CD4-positive, alpha-beta T cell treated with Interleukin-6 at 100 ng/mL for 8 hours (primary cell): ENCODE measurements at places on chromosomes 16 and 17.

- DNase-seq = no peak
Observed at GRCh38 chr17:15121426-15121825, 143.7 kb downstream of the PMP22 start.

- no peak for DNase-seq
Observed at GRCh38 chr17:1506649-1507267, 9.7 kb downstream of the INPP5K start.

GRCh38 chr16:14110728-14111251 is 39.7 kb downstream of the MRTFB start:
- DNase-seq = no peak

GRCh38 chr17:39671651-39672521 is 3.6 kb downstream of the PNMT start:
- DNase-seq = no peak

DNA sequence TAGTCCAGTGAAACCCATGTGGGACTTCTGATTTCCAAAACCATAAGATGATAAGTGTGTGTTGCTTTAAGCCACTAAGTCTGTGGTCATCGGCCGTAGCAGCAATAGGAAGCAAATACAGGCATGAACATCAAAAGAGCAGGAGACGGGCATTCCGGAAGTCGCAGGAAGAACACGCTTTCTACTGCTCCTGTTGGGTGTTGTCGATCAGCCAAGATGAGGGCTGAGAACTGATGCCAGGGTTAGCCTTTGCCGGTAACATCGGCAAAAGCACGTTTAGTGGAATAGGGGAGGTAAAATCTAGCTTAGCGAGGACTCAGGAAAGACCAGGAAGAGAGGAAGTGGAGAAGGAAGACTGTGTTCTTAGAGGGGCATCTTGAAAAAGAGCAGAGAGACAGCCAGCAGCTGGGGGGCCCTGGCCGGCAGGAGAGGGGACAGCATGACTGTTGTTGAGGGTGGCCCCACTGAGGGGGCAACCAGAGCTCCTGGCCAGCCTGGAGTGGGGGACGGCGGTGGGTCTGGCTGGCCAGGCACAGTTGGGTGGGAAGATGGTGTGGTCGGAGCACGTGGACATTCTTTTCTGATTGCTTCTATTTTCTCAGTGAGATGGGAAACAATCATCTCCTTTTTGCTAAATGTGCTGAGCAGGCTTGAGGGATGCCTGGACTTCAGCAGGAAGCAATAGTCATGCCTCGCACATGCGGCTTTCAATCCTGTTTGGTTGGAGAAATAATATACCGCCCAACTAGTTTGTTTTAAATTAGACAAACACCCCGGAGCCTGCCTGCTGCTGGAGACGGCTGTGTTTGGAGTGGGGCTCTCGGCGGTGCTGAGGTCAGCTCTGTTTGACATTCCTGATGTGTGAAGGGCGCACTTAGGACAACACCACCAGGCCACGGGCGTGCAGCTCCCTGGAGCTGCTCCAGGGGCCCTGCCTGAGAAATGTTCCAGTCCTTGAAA is 109.9 kb downstream of the METRNL start:
- no peak for DNase-seq

GRCh38 chr17:31488264-31488981 is 96.9 kb downstream of the RAB11FIP4 start:
- DNase-seq = no peak

DNA sequence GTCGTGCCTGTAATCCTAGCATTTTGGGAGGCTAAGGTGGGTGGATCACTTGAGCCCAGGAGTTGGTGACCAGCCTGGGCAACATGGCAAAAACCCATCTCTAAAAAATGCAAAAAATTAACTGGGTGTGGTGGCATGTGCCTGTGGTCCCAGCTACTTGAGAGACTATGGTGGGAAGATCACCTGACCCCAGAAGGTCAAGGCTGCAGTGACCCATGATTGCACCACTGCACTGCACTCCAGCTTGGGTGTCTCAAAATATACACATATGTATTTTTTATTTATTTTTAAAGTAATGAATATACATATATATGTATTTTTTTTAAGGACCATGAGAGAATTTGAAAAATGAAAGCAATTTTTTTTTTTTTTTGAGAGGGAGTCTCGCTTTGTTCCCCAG is 5.1 kb upstream of the NUFIP2 start:
- no peak for DNase-seq

DNA sequence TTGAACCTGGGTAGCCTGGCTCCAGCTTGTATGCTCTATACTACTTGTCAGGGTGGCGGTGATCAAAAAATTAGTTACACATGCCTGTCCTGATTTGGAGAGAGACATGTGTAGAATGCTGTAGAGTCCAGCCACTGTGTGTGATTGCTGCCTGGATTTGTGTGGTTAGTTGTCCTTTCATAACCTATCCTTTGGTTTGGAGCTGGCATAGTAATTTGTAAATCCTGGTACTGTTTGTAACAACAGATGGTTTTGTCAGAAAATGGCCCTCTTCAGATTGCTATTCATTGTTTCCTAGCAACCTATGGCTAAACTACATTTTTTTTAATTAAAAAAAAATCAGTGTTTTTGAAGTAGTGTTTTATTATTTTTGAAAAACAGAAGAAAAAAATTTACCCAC is 30.5 kb downstream of the ETV4 start:
- no peak for DNase-seq

DNA sequence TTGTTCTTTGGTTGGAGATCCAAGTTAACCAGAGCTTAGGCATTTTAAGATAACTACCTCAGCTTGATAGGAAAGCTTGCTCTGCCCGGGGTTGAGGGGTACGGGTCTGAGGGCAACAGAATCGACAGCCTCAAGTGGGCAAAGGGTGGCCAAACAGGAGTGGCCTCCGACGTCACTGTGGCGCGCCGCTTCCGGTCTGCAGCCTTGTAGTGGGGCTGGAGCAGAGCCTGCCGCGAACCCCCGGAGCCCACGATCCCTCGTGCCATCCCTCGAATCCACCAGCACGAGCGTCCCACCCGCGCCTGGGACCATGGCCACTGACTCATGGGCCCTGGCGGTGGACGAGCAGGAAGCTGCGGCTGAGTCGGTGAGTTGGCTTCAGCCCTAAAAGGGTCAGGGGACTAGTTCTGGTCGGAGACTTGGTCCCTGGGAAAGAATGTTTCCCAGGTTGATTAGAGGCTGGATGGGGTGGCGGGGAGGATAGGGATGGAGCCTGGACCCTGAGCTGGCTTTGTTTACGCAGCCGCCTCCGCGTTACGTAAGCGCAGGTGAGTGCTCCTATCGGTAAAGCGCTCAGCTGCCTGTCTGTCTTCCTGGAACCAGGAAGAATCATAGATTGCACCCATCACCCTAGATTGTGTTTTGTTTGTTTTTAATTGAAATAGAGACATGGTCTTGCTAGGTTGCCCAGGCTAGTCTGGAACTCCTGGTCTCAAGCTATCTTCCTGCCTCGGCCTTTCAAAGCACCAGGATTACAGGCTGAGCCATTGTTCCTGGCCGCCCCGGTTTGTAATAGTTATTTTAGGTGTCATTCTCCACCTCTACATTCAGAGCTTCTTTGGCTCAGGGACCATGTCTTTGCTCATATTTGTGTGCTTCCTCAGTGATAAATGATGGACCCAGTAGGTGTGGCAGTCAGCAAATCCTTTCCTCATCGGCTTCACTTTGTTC is at the start of gene DDX19B:
DDX19B (plus strand) TSS at position 199 of the 951 bp plus-strand sequence; CDS start at position 311, 112 bp downstream.
- DNase-seq = peak; percentile 54

DNA sequence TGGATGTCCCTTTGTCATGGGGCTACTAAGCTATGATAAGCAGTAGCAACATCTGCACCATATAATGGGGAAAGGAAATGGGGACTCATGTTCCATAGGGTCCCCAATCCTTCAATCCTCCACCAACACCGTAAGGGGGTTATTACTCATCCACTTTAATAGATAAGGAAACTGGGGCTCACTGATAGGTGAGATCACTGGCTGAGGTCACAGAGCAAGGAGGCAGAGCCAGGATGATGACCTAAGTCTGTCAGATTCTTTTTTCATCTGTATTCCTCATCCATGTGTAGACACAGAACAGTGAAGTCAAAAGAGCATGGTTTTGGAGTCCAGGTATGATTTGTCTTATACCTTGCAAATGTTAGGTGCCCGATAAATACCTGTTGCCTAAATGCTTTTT is 10.5 kb upstream of the ADAMTS18 start:
- no peak for DNase-seq

- no peak for DNase-seq
Observed at GRCh38 chr17:28500712-28501379, 5.3 kb upstream of the FOXN1 start.

DNA sequence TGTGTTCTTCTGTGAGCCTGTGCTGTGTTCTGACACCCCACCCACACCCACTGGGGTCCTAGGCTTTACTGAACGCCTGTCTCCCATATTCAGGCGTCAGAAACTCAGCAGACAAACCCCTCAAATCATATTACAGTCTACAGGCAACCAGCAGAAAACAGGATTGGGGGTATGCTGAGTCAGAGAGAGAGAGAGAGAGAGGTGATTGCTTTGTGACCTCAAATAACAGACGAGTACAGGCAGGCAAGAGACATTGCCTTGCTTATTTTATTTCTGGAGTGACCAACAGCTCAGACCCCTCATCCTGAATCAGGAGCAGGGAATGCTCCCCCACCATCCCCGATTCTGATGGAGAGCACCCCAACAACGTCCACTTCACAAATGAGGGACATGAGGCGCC is 473.9 kb downstream of the PMP22 start:
- DNase-seq = no peak

GRCh38 chr16:48914070-48914469 is 304.1 kb upstream of the N4BP1 start:
- no peak for DNase-seq

- no peak for DNase-seq
Observed at GRCh38 chr16:52963212-52963854, 89.4 kb downstream of the CHD9NB start.

GRCh38 chr17:39872751-39873150 is 4.7 kb downstream of the ZPBP2 start:
- peak; percentile 8 for DNase-seq

GRCh38 chr16:48318630-48319029 is 66.6 kb downstream of the SIAH1 start:
- peak; percentile 64 for DNase-seq

DNA sequence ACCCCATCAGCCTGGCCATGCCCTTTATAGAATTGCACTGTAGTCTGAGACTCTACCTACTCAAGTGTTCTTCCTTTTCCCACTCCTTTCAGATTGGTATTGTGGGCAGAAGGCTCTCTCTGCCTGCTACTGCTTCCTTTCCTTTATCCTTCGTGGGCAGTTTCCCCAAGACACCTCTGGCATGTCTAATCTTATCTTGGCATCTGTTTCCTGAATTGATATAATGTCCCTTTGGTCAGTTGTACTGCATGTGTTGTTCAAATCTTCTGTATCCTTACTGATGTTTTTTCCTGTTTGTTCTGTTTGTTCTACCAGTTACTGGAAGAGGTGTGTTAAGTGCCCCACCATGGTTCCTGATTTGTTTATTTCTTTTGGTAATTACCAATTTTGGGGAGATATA is 29.5 kb upstream of the MSI2 start:
- no peak for DNase-seq

DNA sequence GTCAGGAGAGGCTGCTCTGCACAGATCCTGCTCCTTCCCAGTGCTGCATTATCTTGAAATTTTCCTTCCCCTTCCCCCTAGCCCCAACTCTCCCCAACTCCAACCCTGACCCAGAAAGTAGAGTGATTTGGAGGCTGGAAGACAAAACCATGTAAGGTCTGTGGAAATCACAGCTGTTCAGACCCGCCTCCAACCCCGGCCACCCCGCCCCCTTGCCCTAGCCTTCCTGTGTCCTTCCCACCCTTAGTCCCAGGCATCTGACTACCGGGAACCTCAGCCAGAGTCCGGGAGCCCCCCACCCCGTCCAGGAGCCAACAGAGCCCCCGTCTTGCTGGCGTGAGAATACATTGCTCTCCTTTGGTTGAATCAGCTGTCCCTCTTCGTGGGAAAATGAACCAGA is at the start of gene AOC3:
AOC3 (plus strand) TSS at position 246 of the 400 bp plus-strand sequence; CDS start at position 391, 145 bp downstream.
- DNase-seq = no peak

DNA sequence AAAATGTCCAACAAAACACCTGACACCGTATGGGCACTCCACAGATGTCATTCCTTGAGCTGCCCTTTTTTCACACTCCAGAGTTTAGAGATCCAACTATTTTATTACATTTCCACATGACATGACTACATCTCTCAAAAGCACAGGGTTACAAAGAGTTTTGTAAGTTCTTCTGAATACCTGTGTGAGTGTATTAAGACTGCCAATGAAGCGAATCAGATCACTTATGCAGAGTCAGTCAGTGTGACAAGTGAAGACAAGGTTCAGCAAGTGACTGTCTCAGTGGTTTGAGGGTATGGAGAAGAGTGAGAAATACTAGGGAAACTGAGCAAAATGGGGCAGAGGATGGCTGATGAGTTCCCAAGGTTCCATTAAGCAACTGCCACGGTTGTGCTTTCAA is 8.4 kb downstream of the SDR42E1 start:
- DNase-seq = no peak
